ENCODE measurements at places on chromosomes 6 and 20.

DNA sequence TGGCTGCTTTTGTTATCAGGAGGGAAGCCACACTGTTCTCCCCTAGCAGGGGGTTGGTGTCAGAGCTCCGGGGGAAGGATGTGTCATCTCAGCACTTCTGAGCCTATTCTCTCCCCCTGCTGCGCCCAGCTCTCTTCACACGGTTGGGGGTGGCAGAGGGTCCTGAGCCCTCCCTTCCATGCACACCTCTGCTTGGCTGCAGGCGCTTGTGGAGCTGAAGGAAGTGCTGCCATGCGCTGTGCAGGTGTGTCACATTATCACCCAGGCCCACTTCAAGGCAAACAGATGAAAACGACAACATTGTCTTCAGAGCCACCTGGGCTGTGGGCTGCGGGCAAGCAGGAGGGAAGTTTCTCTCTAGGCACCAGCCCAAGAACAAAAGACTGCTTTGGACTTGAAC is 263.4 kb downstream of the BMP7 start:
- no peak for DNase-seq

DNA sequence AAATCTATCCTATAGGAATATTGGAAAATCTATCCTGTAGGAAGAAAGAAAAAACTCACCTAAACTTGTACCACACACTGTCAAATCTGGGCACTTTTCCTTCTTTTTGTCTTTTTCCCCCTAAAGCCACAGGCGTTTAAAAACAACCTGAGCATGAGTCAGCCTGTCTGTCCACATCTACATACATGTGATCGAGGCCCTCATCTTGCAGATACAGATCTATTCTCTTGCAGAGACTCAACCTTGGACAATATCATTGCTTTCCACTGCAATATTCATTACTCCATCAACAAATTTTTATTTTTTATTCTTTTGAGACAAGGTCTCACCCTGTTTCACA is 95.9 kb upstream of the IYD start:
- no peak for DNase-seq

DNA sequence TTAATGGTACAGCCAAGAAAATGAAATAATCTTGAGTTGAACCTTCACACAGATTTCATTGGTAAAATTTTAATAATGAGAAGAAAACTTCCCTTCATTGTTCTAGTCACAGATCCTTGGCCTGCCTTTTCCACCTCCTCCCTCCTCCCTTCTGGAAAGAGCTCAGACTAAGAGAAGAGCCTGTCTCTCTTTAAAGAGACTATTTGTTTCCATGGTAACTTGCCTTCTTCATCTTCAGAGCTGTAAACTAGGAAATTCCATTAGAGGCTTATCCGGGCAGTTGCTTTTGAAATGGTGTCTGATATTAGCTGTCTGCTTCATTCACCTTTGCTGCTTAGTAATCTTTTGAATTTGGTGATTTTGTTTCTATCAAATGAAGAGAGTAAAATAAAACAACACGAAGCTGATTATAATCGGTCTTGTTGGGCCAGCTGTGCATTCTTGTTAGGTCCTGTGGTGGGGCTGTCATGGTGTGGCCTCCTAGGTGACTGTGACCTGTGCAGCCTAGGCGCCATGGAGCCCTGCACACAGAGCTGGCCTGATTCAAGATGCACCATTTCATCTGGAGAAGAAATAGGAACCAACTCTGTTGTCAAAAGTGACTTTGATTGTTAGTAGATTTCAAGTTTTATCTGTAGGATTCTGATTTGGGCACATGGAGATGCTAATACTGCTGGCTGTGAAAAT is 96.7 kb downstream of the MAP3K7 start:
- no peak for DNase-seq

GRCh38 chr6:39769012-39769411 is 23.2 kb upstream of the DAAM2 start:
- no peak for DNase-seq

DNA sequence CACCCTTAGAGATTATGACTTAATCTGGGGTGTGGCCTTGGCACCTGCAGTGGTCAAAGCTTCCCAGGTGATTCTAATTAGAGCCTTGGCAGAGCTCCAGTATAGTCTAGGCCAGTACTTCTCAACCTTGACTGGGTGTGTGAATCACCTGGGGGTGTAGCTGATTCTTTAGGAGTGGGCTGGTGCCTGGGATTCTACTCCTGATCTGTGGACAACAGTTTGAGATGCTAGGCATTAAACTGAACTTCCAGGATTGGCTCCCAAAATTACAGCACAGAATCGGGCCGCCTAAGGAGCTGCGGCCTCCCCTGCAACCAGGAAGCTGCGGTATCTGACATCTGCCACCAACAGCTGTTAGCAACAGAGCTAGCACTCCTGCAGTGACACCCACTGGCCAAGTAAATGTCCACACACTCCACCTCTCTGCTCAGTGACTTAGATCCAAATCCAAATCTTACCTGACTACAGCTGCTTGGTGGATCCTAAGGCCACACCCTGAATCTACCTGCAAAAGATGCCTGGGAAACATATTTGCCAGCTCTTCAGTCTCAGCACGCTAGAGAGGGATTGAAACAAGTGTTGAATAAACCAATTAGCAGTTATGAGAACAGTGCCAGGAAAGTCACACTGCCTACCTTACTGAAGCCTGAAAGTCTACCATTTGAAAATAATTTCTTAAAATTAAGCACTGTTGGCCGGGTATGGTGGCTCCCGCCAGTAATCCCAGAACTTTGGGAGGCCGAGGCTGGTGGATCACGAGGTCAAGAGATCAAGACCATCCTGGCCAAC is 126.7 kb downstream of the UNC5CL start:
- no peak for DNase-seq

GRCh38 chr20:52060794-52061714 is 130.5 kb downstream of the ZFP64 start:
- DNase-seq = no peak

DNA sequence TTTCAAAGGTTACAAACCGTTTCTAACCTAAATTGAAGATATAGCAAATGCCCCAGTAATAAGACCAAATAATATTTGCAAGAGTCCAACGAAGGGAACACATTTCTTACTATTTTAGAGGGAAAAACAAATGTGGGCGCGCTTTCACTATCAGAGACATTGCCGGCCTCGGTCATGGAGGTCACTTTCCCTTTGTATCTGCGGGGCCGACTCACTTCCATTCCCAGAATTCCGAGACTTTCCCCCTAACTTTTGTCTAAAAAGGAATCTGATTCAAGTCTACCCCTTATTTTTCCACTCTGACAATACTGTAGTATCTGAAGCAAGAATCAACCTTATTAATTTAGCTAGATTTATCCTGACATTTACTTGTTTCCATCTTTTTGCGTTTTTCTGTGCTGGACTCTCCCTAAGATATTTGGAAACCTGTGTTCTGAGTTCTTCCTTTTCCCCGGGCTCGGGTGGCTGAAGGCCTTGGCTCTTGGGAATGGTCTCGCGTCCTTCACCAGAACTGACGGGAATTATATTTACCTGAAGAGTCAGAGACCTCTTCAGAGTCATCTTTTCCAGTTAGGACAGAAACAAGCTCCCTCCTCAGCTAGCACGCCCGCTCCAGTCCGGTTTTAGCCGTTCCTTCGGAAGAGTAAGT is 71.8 kb upstream of the ZNF184 start:
- no peak for DNase-seq

Data from coronary artery (tissue), 2 donors.